ENCODE measurements at places on chromosomes 4 and X.

DNA sequence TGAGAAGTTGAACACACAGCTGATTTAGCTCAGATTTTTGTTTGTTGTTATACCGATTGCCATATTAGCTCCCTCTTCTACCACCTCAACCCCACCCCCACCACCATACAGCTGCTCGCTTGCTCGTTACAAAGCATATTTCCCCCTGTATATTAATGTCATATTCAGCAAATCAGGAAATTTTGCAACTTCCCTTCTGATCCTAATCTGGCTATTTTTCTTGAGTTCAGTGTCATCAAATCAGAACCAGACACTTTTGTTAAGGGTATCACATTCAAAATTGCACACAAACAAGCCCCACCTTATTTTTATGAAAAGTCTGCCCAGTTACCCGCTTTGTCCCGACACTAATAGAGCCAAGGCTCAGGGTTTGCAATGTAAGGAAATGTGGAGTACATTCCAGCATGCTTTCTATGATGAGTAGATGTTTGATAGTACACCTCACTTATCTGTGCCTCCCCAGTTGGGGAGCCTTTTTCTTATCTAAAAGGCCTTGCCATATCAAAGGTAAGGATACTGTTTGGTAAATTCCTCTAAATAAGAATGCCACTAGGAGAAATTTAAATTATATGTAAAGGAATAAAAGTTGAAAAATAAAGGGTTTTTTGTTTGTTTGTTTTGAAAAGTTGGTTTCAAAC, 212.2 kb downstream of the CBR4 start:
- DNase-seq, result no peak

- DNase-seq, result no peak
Observed at GRCh38 chr4:41202820-41203568, 11.3 kb downstream of the APBB2 start.

DNA sequence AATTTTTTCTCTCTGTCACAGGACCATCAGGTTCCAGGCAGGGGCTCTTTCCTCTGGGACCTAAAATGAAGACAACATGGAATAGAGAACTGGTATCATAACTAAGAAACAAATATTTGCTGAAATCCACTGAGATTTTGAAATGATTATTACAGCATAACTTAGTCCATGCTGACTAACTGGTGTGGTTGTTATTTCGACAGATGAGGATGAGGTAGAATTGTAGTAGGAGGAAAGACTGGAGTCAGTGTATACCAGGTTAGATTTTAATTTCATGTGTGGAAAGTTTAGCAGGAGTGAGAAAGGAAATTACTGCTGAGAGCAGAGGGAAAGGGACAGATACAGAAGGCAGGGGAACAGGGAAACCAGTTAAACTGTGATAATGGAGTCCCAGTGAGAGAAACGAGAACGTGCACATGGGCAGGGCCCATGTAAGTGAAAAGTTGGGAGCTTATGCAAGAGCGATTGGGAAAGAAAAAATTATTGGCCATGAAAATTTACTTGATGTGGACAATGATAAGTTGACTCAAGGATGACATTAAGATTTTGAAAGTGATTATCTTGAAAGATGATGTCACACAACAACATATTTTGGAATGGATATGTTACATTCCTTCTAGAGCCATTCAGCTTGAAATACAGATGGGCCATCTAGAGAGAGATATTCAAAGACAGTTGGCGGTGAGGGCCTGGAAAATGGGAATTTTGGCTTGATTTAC, 98.7 kb upstream of the DDIT4L start:
- DNase-seq, result no peak

- DNase-seq, result no peak
Observed at GRCh38 chr4:156972379-156973015, 898 bp upstream of the PDGFC start.

DNA sequence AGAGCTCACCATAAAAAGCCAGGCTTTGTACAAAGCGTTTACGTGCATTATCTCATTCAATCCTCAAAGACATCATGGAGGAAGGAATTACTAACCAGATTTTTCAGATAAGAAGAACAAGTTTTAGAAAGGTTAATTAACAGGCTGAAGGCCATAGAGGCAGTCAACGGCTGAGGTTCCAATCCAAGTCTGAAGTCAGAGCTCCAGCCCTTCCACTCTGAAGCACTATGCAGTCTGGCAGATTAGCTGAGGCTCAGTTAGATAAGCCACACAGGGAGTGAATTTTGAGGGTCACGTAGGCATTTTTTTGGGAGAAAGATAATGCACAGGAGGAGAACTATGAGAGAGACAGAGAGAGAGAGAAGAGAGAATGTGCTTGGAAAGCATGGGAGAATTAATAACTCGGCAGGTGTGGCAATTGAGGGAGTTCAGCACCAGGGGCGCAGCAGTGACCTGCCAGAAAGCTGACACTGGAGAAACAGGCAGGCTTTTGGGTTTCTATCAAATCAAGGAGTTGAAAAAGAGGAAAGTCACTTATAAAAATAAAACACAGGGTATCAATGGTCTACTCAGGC, 116.5 kb upstream of the NAP1L5 start:
- DNase-seq, result no peak

Data from H54 (cell line).